ENCODE measurements at places on chromosomes 11 and 22. TPM values are rescaled to one million over a fixed set of nuclear protein-coding genes. Genes with fewer than 3 reads are reported as not detected.

DNA sequence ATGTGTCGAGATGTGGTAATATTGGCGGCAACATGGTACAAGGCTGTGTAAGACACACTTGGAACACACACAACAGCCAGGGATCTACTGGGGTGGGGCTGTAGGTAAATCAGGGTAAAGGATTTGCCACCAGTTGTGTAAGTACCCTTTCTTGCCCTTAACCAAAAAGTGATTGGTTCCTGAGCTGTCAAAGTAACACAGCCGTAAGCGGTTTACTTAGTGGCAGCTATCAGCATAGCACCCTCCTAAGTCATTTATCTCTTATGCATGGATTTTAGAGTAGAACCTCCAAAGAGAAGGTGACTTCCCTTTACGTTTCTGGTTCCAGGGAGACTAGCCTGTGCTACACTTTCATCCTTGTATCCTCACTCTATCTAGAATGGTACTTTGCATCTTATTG is 57.2 kb downstream of the SPECC1L start:
- no peak for DNase-seq

GRCh38 chr11:30310623-30311022 is 12.3 kb upstream of the ARL14EP start:
- DNase-seq, result no peak

- DNase-seq, result no peak
Measured at GRCh38 chr22:21020802-21021429, 6.0 kb downstream of the P2RX6 start.

MMP12 gene
- total RNA-seq, result 0.29 TPM

MMP1 gene
- 0.26 TPM for total RNA-seq
